CD4-positive, alpha-beta T cell treated with Interleukin-6 for 4 hours (primary cell): ENCODE measurements at places on chromosomes 16 and 17.
A peak's percentile ranks its signal among the peaks of the same experiment; 100 is the strongest.

DNA sequence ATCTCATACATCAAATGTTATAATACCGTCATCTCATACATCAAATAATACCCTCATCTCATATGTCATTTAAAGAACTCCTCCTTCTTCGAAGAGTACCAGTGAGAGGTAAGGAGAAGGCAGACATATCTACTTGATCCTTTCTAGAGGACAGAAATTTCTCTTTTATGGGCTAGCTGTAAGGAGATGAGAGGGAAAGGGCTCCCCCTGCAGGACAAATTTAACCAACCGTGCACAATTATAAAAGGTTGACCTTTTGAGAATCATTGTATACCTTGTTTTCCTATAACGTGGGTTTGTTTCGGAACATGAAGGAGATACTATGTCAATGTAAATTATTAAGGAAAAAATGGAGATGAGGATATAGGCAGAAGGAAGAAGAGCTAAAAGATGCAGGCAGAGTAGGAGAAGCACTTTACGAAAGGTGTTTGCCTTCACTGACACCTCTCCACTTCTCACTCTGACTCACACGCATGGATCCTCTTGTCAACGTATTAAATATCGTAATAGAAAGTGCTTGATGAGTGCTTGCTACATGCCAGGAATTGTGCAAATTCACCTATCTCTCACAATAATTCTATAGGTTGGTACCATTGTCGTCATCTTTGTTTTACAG, 465.9 kb upstream of the ERCC4 start:
- no peak for DNase-seq

DNA sequence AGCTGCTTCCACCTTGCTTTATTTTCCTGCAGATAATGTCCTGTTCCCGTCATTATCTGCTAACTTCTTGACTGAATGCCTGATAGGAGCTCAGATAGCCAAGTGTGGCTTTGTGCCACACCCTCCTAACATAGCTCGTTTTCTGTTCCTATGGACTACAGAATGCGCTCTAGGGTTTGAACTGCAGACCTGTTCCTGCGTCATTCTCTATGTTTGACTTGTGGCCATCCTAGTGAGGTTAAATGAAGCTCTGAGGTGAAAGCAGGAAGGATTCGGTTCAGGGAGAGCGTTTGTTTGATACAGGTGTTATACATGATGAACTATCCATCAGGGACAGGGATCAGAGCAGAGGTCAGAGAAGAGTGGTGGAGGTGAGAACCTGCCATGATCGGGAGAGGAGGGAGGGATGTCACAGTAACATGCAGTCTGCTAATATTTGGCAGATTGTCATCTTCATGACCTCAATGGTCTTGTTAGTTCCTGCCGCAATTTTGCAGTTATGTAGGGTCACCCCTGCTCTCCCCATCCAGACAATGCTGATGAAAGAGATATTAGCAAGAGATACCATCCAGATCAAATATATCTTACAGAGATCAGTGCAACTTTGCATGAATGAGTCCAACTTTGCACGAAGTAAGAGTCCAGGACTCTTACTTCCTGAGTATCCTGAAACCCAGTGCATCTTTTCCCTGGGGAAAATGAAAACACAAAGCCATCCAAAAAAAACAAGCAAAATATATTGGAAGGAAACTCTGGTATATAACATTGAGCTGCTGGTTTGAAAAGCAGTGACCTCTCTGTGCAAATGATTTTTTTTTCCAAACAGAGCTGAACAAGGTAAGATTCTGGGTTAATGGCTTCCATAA, 32.8 kb downstream of the MPHOSPH6 start:
- DNase-seq: no peak

DNA sequence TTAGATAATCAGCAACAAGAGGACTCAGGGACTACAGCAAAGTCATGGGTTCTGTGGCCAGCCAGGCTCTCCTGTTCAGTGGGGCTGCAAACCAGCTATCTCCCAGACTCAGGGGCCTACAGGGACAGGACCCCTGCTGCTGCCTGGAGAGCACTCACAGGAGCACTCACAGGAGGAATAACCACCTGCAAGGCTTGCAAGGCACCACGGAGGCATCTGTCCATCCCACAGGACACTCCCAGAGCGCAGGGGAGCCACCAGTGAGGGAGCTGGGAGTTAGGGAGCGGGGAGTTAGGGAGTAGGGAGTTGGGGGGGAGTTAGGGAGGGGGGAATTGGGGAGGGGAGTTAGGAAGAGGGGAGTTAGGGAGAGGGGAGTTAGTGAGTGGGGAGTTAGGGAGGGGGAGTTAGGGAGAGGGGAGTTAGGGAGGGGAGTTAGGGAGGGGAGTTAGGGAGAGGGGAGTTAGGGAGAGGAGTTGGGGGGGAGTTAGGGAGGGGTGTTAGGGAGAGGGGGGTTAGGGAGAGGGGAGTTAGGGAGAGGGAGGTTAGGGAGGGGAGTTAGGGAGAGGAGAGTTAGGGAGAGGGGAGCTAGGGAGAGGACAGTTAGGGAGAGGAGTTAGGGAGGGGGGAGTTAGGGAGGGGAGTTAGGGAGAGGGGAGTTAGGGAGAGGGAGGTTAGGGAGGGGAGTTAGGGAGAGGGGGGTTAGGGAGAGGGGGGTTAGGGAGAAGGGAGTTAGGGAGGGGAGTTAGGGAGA, 5.7 kb downstream of the CANT1 start:
- DNase-seq: no peak

DNA sequence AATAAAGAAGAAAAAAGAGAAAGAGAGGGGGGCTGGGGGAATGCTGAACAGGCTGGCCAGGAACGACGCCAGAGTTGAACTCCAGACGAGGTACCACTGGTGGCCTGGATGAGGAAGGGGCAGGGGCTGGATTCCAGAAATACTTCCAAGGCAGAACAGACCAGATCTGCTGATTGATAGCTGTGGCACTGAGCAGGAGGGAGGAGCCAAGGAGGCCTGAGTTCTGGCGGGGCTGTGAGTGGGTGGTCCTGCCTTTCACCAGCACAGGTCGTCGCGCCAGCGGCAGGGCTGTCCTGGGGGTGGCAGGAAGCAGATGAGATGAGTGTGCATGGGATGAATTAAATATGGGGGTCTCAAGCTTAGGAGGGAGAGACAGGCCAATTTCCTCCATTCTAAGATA, 5.5 kb downstream of the CCDC42 start:
- no peak for DNase-seq

- no peak for DNase-seq
Measured at GRCh38 chr17:4444782-4445473, 11.2 kb downstream of the SPNS3 start.

- no peak for DNase-seq
Measured at GRCh38 chr17:52201767-52202519, 43.4 kb upstream of the CA10 start.

- DNase-seq: no peak
Measured at GRCh38 chr17:43665084-43665936, 3.6 kb upstream of the MEOX1 start.

DNA sequence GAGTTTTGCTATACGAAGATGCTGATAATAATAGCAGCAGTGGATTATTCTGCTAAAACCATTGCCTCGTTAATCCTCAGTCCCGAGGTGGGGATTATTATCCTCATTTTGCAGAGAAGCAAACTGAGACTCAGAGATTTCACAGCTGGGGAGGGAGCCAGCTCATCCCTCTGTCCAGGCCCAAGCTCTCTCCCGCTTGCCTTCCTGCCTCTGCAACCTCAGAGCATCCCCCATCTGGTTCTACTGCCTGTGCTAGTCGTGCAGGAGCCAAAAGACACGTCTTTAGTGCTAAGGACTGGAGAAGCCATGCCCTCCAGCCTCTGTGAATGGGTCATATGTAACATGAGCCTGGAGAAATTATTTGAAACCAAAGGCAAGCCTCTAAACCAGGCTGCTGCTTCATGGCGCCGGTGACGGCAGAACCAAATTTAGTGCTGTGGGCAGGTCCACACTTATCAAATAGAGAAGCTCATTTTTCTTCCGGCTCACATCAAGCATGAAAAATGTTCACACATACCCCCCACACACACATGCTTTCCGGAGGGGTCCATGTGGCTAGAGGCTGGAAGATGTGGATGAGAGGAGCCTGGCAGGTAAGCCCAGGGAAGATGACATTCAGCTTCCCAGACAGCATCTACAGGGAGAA, 13.5 kb downstream of the MAPT start:
- DNase-seq: no peak

DNA sequence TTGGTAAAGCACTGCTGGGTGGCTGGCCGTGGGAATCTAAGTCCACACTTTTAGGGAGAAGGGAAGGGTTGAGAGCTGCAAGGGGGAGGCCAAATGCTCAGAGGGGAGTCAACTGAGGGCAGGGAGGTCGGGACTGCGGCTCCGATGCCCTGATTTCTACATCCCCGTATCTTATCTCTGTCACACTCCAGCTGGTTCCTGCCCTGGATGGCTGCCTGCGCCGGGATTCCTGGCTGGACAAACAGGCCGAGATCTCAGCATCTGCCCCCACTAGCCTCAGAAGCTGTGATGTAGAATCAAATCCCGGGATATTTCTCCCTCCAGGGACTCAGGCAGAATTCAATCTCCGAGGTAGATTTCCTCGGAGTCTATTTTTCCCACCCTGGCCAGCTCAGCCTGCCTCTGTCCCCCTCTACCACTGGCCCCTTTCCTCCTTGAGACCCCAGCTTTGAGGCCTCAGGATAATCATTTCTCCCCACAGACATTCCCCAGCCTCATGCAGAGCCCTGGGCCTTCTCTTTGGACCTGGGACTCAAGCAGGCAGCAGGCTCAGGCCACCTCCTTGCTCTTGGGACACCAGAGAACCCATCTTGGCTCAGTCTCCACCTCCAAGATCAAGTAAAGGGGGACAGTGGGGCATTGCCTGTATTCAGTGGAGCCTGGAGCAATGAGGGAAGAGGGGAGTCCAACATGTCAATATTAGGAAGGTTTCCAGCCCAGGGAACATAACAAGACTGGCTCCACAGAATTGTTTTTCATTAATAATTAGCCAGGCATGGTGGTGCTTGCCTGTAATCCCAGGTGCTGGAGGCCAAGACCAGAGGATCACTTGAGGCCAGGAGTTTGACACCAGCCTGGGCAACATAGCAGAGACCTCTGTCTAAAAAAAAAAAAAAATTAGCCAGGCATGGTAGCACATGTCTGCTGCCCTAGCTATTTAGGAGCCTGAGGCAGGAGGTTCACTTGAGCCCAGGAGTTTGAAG, 1.8 kb downstream of the SHBG start:
- no peak for DNase-seq

DNA sequence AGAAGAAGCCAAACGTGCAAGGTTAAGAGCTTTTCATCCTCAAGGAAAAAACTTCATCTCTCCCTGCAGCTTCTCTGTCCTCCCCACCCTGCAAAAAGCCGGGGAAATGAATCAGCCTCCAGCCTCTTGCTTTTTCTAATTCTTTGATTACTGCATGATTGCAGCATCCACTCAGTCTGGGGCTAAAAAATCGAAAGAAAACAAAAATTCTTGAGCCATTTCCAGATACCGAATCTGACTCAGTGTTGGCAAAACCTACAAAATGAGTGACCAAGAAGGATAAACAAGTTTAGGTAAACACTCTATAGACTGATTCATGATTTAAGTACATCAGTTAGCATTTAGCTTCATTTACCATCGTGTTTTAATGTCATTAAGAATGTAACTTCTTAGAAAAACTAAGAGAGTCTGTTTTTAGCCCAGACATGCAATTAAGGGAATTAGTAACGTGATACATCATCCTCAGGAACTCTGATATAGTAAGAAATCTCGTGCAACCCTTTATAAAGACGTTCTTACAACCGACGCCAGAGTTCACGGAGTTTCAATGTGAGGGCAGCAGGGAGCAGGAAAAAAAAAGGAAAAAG, 287.3 kb upstream of the FOXF1 start:
- DNase-seq: no peak

DNA sequence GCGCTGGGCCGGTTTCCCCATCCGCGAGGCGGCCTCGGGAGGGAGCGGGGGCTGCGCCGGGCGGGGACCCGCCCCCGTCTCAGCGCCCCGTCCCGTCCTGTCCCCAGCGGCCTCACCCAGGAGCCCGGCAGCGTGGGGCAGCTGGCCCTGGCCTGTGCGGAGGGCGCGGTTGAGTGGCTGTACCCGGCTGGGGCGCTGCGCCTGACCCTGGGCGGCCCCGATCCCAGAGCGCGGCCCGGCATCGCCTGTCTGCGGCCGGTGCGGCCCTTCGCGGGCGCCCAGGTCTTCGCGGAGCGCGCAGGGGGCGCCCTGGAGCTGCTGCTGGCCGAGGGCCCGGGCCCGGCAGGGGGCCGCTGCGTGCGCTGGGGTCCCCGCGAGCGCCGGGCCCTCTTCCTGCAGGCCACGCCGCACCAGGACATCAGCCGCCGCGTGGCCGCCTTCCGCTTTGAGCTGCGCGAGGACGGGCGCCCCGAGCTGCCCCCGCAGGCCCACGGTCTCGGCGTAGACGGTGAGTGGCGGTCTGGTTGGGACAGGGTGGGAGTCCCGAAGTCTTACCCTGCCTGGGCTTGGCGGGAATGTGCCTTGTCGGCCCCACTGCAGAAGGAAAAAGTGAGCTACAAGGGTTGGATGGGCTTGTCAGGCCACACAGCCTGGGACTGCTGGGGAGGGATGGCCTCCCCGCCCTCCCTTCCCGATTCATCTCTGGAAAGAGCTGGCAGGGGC, 720 bp downstream of the METRN start:
- DNase-seq: peak; percentile 29

DNA sequence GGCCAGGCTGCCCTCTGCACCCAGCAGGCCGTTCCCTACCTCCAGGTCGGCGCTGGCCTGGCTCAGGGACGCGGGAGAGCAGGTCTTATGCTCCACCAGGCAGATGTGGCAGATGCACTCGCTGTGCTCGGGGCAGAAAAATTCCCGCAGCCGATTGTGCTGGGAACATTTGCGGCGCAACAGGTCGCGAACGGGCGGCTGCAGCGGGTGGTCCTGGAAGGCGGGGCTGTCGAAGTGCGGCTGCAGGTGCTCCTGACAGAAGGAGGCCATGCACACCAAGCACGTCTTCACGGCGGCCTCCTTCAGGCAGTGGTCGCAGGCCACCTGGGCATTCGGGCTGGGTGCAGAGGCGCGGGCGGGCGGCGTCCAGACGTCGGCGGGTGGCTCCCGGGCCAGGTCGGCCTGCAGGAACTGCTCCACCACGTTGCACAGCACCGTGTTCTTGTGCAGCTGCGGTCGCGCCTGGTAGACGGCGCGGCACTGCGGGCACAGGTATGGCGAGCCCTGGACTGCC, 439 bp downstream of the TRIM25 start:
- no peak for DNase-seq

DNA sequence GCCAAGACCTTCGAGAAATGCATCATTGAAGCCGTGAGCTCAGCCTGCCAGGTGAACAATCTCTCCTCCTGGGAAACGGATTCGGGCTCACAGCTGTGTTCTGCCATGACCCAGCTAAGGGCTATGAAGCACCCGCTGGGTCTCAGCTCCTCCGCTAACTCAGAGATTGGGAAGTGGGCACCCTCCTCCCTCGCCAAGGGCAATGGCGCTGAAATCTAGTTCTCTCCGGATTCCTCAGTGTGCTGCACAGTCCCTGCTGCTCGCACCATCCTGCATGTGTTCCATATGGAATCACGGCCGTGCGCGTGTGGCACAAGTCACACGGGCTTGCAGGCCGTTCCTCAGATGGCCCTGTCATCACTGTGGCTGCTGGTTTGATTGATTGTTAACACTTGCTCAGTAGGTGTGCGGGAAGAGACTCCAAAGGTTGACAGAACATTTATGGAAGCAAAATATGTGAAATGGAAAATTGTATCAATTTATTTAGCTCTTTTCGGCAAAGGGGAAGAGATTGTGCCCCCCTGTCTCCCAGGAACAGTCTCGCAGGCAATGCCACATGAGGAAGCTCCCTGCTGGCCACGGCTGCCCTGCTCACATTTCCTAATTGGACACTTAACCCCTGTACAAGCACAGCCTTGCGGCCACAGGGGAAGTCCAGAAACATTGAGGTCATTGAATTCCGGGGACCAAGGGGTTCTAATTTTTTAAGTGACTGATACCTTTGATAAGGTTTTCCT, 58.8 kb downstream of the RNF213 start:
- DNase-seq: no peak
